Activated T-cell treated with anti-CD3 and anti-CD28 coated beads for 4 hours (primary cell): ENCODE measurements at places on chromosomes 6 and 20.

DNA sequence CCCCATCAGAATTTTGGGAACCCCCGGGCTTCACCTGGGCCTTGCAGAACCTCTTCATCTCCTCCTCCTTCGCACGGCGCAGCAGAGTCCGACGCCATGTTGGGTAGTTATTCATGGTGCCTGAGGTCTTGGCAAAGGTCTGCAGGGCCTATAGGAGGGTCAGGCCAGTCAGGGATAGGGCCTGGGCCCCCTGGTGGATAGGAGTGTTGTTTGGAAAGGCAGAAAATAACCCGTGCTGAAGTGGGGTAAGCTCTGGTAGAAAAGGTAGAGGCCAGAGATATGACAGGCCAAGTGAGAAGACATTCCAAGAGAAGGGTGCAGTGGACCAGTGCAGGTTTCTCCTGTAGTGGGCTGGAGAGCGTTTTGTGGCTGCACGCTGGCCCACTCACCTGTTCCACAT, 4.9 kb downstream of the SMPD2 start:
- DNase-seq, result no peak

DNA sequence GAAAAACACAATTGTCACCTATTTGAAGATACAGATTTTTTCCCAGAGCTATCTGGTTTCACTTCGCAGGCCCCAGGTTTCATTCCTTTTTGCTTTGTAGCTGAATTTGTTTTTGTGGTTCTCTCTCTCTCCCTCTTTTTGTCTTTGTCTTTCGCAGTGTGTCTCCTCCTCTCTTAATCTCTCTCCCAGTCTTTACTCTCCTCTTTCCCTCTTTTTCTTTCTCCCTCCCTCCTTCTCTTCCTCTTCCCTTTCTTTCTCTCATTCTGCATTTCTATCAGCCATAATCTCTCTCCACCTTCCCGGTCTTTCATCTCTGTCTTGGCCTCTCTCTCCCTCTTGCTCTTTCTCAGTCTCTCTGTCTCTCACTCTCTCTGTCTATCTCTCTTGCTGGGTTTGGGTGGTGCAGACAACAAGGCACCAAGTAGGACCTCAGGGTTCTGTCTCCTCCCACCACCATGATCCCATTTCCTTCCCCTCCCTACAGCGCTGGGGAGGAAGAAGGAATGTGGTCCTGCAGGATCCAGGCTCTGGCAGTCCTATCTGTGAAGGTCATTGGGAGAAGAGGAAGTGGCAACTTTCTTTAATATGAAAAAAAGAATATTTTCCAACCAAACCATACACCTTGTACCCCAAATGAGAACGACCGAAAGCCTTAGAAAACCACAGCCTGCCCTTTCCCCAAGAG, 63.2 kb downstream of the BANF2 start:
- no peak for DNase-seq

DNA sequence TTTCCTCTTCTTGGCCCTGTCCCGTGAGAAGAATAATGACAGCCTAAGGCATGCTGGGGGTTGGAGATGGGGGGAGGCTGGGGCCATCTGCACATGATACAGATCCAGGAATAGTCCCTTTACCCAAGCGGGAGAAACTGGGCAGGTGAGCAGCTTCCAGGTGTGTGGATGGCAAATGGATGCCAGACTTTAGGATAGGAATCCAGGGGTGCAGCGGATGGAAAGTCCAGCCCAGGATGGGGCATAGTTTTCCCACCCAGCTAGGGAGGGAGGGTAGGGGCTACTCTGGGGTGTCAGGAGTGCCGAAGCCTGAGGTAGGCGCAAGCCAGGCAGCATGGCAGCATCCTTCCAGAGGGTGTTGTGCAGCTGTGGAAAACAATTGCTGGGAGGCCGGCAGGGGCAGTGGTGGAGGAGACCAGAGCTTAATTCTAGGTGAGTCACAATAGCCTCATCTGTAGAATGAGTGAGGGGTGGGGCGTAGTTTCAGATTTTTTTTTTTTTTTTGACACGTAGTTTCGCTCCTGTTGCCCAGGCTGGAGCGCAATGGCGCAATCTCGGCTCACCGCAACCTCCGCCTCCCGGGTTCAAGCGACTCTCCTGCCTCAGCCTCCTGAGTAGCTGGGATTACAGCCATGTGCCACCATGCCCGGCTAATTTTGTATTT, 15.4 kb upstream of the FAM110A start:
- DNase-seq, result no peak

- no peak for DNase-seq
Measured at GRCh38 chr20:34328928-34329677, 25.9 kb upstream of the AHCY start.

- no peak for DNase-seq
Measured at GRCh38 chr20:16904751-16905150, 156.6 kb downstream of the OTOR start.

GRCh38 chr20:36754656-36755222, 8.8 kb upstream of the NDRG3 start:
- DNase-seq, result peak; percentile 20
